Activated CD8-positive, alpha-beta memory T cell treated with anti-CD3 and anti-CD28 coated beads for 1 hour (primary cell): ENCODE measurements at places on chromosomes 1 and 21.

GRCh38 chr1:162081316-162081715 is 11.8 kb downstream of the NOS1AP start:
- no peak for DNase-seq

GRCh38 chr21:44017601-44018000 is 5.5 kb downstream of the TRAPPC10 start:
- no peak for DNase-seq

GRCh38 chr1:33030575-33030974 is 6.1 kb downstream of the AK2 start:
- DNase-seq = no peak

- no peak for DNase-seq
Observed at GRCh38 chr1:44713321-44713781, 17.6 kb downstream of the RNU5D-1 start.

DNA sequence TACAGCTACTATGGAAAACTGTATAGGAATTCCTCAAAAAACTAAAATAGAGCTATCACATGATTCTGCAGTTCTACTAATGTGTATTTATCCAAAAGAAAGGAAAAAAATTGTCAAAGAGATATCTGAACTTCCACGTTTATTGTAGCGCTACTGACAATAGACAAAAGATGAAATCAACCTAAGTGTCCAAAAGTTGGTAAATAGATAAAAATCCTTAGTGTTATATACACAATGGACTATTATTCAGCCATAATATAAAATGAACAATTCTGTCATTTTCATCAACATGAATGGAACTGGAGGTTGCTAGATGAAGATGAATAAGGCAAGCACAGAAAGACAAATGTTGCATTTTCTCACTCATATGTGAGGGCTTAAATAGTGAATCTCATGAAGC is 1492.1 kb downstream of the MRPL39 start:
- DNase-seq = no peak

- no peak for DNase-seq
Observed at GRCh38 chr1:6450943-6451373, 15.0 kb downstream of the TNFRSF25 start.

GRCh38 chr21:14452727-14453241 is 69.8 kb upstream of the HSPA13 start:
- no peak for DNase-seq

DNA sequence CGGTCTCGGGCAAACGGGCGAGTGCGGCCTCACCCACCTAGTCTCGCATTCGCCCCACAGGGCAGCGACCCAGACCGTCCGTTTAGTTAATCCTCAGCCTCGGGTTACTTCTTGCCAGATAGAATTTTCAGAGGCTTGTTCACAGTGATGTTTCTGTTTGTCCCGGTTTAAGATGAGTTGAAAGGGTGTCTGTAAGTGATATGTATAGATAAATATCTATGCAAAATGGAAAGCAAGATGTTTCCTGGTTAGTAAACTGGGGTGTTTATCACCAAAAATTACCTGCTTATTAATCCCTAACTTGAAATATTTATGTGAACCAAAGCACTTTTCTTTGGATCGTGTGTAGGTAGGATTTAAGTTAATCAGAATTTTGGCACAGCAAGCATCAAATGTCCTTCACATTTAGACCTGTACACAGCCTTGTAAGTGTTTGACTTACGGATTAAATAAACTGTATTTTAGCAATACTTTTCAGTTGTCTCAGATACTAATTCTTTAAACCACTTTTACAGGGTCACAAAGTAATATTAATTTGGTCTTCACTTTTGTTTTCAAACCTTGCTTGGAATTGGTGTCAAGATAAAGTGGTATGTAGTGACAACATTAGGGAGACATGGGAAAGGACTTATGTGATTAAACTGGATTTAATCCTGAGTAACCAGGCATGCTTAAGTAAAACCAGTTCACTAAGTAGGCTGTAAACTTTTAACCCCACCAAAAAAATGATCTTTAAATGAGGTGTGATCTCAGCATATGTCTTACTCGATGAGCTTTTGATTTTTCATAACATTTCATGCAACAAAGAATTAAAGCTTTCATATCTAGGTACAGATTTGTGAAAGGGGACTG is 914 bp downstream of the ZNF326 start:
- DNase-seq = no peak

GRCh38 chr1:3633344-3634058 is 8.7 kb downstream of the TPRG1L start:
- DNase-seq = no peak

DNA sequence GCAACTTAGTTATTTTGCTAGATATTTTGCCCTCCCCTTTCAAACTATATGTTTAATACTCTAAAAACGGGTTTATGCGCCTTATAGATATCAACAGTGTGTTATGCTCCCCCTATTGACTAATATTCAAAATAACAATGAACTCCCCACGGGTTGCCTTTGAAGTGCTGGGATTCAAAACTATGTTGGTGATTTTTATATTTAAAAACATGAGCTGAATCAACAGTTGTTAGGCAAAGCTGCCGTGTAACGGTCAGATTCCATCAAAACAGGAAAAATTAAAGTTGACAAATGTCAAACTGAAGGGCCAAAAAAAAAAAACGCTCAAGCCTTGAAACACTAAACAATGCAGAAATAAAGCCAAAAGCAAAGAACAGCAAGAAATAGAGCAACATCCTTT is 2.5 kb downstream of the TGFBR3 start:
- no peak for DNase-seq

- no peak for DNase-seq
Observed at GRCh38 chr1:218867941-218868626, 305.6 kb upstream of the LYPLAL1 start.

- DNase-seq = no peak
Observed at GRCh38 chr1:94859174-94859573, 39.0 kb downstream of the SLC44A3 start.

DNA sequence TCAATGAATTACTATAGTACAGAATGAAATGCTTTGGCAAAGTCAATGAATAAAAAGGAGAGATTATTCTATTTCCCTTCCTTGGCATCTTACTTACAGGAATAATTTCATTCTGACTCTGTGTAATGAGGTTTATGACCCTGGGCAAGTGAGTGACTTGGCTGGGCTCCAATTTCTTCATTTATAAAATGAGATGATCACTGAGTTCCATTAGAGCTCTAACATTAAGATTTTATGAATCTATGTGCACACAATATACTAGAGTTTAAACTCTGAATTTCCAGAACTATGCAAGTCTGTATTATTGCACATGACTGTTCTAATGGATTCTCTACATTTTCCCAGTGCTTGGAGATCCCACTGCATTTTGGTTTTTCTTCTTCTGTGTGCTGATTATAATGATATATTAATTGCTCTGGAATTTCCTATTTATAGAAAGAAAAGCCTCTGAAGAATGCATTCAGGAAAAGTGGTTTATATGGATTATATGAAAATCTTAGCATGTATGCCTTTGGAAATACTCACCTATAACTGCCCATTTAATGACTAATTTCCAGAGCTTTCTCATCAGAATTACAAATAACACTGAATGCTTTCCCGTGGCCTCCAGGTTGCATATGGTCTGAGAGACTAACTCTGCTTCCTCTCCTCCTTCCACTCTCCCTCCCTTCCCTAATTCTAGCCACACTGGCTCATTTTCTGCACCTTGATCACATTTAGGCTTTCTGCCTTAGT is 97.4 kb upstream of the CHRM3 start:
- DNase-seq = no peak

GRCh38 chr1:59116920-59117542 is 179.9 kb upstream of the FGGY start:
- DNase-seq = no peak

GRCh38 chr1:46285730-46286477 is 17.5 kb downstream of the LRRC41 start:
- no peak for DNase-seq

DNA sequence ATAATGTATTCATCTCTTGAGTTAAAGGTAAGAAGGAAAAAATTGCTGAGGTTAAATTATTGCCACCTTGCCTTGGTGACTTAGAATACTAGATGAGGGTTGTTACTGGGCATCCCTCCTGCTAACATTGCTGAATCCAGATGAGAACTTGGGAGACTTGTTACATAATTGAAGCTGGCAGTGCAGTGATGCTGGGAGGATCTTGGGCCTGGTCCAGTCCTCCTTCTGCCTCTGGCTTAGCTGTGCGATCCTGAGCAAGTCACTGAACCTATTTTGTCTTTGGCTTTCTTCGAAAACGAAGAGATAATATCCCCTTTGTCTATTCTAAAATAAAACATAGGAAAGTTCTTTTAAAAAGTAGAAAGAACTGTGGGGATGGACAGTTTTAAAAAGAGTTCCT is 244.9 kb upstream of the NRIP1 start:
- no peak for DNase-seq

- no peak for DNase-seq
Observed at GRCh38 chr1:9369964-9370788, 77.5 kb downstream of the SPSB1 start.

- no peak for DNase-seq
Observed at GRCh38 chr1:112882271-112882744, 73.7 kb downstream of the SLC16A1 start.

DNA sequence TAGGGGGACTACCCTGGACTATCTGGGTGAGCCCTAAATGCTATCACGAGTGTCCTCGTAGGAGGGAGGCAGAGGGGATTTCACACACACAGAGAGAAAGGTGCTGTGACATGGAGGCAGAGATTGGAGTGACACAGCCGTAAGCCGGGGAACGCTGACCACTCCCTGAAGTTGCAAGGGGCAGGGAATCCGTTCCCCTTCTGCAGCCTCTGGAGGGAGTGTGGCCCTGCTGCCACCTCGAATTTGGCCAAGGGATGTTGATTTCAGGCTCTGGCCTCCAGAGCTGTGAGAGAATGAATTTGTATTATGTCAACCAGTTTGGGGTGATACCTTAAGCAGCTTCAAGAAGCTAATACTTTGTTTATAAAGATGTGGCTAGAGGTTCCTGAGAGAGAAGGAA is 137.7 kb downstream of the ACTL8 start:
- no peak for DNase-seq

GRCh38 chr1:186303911-186304310 is 71.1 kb downstream of the TPR start:
- DNase-seq = no peak

GRCh38 chr1:160776178-160776577 is 19.8 kb upstream of the LY9 start:
- no peak for DNase-seq

DNA sequence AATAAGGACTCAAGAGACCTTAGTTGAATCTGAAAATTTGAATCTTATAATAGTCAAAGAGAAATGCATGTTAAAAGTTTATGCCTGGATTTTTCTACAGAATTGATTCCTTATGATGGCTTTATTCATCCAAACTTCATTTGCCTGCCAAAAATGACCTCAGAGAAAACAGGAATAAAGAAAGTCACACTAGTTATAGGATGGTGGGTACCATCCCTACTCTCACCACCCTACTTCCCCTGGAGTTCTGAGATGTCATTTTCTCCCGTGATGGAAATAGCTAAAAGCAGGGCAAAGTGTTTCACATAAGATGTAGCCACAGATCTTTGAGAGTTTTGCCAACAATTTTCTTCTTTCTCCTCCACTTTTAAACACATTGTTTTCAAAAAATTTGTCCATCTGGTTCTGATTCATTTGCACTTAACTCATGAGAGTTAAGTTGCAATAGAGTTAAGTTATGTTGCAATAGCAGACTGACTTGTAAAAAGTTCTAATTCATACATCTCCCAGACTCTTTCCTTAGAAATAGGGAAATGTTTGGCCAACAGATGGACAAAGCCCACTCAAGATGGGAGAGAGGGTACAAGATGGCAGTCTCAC is 384.6 kb downstream of the PLPP3 start:
- DNase-seq = no peak

GRCh38 chr1:190067592-190067991 is 410.1 kb downstream of the BRINP3 start:
- DNase-seq = no peak

- DNase-seq = no peak
Observed at GRCh38 chr21:33117101-33117888, 47.4 kb downstream of the OLIG1 start.

DNA sequence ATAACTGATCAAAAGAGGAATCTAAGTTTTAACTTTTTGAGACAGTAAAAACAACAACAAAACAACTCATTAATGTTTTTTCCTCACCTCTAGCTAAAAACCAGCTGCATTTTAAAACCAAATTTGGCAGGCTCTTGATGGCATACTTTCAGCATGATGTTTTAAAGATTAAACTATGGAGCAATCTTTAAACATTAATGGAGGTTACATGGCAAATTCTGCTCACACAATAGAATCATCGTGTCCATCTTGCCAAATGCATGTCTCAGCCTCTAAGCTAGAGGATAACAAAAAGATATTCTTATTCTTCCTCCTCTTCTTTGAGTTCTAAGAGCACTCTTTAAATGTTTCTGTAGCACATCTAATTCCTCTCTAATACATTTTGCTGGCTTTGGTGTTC is 579.8 kb upstream of the PKN2 start:
- DNase-seq = no peak

DNA sequence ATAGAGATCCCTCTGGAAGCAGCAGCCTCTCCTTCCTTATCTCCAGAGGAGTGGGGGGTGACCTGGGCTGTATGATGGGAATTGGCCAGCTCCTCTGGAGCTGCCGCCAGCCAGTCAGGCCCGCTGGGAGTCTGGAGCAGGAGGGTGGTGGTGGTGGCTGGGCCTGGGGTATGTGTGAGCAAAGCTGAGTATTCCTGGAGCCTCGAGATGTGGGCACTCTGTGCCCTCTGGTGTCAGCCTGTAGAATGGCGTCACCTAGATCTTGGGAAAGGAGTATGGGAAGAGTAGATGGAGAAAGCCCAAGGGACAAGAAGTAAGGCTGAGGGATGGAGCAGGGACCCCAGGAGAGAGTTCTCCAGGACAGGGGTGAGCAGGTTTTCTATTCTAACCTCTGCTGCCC is 16.0 kb downstream of the VANGL2 start:
- DNase-seq = no peak

DNA sequence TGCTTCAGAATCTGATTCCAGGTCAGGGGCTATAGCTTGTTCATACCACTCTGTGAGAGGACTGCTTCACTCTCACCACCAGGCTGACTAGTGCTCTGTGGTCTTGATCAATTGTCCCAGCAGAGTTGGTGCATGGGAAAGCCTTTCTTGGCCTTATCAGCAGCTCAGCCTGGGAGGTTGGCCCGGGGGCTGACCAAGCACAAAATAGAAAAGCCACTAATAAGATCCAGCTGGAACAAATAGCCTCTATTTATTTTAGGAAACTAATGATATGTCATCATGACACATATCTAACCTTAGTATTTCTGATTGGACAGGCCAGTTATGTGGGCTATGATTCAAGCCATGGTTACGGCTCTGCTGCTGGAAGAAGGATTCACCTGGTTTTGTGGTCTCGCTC is 134.2 kb downstream of the GDAP2 start:
- no peak for DNase-seq
